ENCODE measurements at places on chromosomes 5 and 9.
A peak's percentile ranks its signal among the peaks of the same experiment; 100 is the strongest.

GRCh38 chr9:127805620-127806019 lies 2.9 kb downstream of the FPGS start:
- no peak for DNase-seq
- H3K4me1 ChIP-seq = peaks cover 3% of the 10 kb centered on the region
- peaks cover 17% of the 10 kb centered on the region for H3K36me3 ChIP-seq
- no peak overlapping the region for H3K4me3 ChIP-seq

GRCh38 chr5:36526537-36526936 lies 79.9 kb upstream of the SLC1A3 start:
- no peak overlapping the region for H3K4me3 ChIP-seq
- no peak for DNase-seq
- no peaks in the 10 kb centered on the region for H3K27me3 ChIP-seq
- no peak overlapping the region for H3K27ac ChIP-seq
- H3K36me3 ChIP-seq = no peaks in the 10 kb centered on the region
- H3K4me1 ChIP-seq = no peaks in the 10 kb centered on the region

DNA sequence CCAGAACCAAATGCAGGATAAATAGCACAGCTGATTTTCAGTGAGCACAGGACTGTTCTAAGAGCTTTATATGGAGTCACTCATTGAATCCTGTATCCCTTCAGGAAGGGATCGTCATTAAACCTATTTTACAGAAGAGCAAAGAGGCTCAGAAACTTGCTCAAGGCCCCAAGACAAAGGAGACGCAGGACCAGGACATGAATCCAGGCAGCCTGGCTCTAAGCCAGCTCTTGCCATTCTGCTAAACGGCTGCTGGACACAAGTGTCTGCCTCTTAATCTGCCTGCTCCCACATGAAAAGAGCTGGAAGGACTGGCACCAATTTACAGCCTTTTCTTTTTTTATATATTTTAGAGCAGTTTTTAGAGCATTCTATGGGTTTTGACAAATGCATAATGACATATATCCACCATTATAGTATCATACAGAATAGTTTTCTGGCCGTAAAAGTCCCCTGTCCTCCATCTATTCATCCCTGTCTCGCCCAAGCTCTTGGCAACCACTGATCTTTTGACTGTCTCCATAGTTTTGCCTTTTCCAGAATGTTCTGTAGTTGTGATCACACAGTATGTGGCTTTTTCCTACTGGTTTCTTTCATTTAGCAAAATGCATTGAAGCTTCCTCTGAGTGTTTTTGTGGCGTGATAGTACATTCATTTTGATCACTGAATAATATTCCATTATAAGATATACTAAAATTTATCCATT lies 37.5 kb downstream of the RETREG1 start:
- no peak overlapping the region for H3K27ac ChIP-seq
- H3K27me3 ChIP-seq = no peaks in the 10 kb centered on the region
- DNase-seq = no peak
- no peak overlapping the region for H3K4me3 ChIP-seq
- H3K4me1 ChIP-seq = peaks cover 3% of the 10 kb centered on the region

DNA sequence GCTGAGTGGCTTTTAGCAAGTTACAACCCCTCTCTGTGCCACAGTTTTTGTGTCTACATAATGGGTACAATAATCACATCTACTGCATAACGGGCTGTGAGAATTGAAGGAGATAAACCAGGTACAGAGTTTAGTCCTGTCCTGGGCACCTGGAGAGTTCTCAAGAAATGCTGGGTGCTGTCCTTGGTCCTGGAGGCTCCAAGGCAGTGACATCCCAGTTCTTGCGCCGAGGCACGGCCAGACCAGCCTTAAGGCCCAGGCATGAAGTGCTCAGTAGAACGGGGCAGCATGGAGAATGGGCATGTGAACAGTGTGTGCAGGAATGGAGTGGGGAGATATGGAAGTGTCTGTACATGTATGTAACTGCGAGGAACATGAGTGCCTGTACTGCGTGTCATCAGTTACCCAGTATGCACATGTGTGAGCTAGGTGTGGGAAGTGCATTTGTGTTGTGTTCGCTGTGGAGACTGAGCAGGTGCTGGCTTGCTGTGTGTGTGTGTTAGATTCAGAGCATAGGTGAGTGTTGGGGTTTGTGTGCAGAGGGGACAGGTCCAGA lies 6.3 kb upstream of the UNC5A start:
- no peak overlapping the region for H3K4me3 ChIP-seq
- no peak overlapping the region for H3K27ac ChIP-seq
- H3K4me1 ChIP-seq = no peaks in the 10 kb centered on the region
- peaks cover 2% of the 10 kb centered on the region for H3K27me3 ChIP-seq
- H3K36me3 ChIP-seq = no peaks in the 10 kb centered on the region
- no peak for DNase-seq

- H3K27me3 ChIP-seq = no peaks in the 10 kb centered on the region
- H3K4me3 ChIP-seq = no peak overlapping the region
- H3K27ac ChIP-seq = no peak overlapping the region
Observed at GRCh38 chr9:77834898-77835488, 186.9 kb upstream of the GNA14 start.

- H3K36me3 ChIP-seq = no peaks in the 10 kb centered on the region
- no peak for DNase-seq
- H3K4me3 ChIP-seq = no peak overlapping the region
- H3K4me1 ChIP-seq = no peaks in the 10 kb centered on the region
Observed at GRCh38 chr5:5572976-5573797, 150.7 kb downstream of the ICE1 start.

DNA sequence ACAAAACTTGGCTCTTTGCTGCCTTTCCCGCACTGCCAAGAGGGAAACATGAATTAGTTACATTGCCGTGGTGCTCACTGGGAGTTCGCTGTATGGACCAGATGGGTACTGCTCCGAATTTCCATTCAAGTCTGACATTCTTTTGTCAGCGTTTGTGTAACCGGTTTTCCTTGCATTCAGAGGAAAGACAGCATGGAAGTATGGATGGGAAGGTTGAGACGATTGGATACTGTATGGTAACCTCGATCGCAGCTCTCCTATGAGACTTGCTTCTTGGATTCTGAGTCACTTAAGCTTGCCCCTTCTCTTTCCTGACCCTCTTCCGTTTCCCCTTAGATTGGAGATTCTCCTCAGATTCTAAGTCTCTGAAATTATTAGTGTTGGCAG lies 625 bp upstream of the UBLCP1 start:
- no peak overlapping the region for H3K27ac ChIP-seq
- no peaks in the 10 kb centered on the region for H3K4me1 ChIP-seq
- H3K4me3 ChIP-seq = peak overlapping the region; percentile 89
- DNase-seq = no peak

DNA sequence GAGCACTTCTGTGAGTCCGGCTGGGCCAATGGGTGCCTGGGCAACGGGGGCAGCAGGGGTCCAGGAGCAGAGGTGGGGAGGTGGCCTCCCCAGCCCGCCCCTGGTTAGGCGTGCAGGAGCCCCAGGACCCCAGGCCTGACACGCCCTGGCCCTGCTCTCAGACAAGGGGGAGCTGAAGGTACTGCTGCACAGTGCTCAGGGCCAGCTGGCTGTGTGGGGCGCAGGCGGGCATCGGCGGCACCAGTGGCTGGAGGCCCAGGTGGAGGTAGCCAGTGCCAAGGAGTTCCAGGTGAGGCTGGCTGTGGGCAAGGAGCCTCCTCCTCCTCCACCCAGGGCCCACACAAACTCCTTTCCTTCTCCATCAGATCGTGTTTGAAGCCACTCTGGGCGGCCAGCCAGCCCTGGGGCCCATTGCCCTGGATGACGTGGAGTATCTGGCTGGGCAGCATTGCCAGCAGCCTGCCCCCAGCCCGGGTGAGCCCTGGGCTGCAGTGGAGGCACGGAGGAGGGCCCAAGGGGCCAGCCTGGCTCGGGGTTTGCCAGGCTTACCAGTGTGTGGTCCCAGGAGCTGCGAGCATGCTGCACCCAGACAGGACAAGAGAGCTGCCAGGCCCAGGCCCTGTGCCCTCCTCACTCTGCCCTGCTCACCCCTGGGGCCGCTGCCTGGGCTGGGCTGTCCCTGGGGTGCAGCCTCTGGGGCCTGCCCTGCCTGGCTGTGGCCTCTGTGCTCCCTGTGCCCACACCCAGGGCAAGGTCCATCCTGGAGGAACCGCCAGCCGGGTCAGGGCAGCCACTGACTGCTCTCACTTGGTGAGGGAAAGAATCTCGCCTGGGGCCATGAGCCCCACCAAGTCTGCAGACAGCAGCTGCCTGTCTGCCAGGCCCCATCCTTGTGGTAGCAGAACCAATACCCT lies 7.0 kb downstream of the MAMDC4 start:
- H3K4me1 ChIP-seq = no peaks in the 10 kb centered on the region
- no peak overlapping the region for H3K27ac ChIP-seq
- DNase-seq = no peak
- H3K27me3 ChIP-seq = no peaks in the 10 kb centered on the region
- H3K4me3 ChIP-seq = no peak overlapping the region

- no peaks in the 10 kb centered on the region for H3K4me1 ChIP-seq
- no peaks in the 10 kb centered on the region for H3K27me3 ChIP-seq
- DNase-seq = no peak
- no peak overlapping the region for H3K4me3 ChIP-seq
- H3K27ac ChIP-seq = no peak overlapping the region
- H3K36me3 ChIP-seq = no peaks in the 10 kb centered on the region
Observed at GRCh38 chr5:56527174-56527573, 288.2 kb upstream of the MAP3K1 start.

DNA sequence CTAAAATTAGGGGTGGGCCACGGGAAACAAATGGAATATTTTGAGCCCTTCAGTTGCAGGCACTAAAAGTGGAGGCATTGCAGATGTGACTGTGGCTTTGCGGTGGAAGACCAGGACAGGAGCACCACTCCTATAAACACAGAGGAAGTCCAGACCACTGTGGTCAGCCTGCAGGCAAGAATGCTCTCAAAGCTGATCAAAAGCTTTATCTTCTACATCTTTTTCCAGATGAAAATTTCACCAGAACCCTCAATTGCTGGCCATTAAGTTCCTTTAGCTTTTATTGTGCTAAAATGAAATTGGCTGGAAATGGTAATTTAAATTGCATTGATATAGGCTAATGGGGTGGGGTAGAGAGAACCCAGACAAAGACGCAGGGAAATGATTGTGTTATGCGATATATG lies 208.8 kb downstream of the ERCC6L2 start:
- no peaks in the 10 kb centered on the region for H3K36me3 ChIP-seq
- no peak overlapping the region for H3K27ac ChIP-seq
- no peak for DNase-seq
- no peak overlapping the region for H3K4me3 ChIP-seq

- no peak for DNase-seq
- no peak overlapping the region for H3K27ac ChIP-seq
- H3K4me3 ChIP-seq = no peak overlapping the region
- H3K27me3 ChIP-seq = no peaks in the 10 kb centered on the region
Observed at GRCh38 chr5:132334812-132335211, 34.7 kb upstream of the SLC22A5 start.

DNA sequence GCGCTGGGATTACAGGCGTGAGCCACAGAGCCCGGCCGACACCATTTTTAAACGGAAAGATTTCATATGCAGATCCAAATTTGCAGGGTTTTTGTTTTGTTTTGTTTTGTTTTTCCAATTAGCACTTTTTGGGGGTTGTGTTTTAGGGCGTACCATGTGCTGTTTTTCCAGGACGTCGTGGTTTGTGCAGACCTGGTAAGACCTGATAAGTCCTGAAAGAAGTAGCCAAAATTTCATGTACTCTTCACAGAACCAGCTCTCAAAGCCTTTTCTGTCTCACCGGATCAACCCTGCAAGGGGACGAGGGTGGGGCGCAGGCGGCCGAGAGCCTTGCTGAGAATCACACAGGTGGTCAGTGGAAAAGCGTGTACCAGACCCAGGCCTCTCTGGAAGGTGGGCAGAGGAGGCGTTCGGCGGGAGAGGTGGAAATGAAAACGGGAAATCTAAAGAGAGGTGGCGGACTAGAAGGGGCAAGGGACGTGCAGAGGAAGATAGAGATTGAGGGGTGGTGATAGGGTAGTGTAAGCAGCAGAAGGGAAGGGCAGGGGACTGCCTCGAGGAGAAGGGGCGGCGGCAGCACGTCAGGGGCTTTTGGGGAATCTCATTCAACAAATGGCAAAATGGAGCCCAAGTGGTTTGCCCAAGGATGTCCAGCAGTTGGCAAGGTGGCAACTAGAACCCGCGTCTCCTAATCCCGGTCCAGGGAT lies 1.1 kb upstream of the FAF2 start:
- H3K27ac ChIP-seq = peak overlapping the region; percentile 29
- DNase-seq = no peak
- H3K4me1 ChIP-seq = peaks cover 1% of the 10 kb centered on the region
- H3K27me3 ChIP-seq = no peaks in the 10 kb centered on the region
- H3K4me3 ChIP-seq = peak overlapping the region; percentile 89

Measured in iPS DF 6.9 (cell line).